Ascending aorta (tissue), 2 donors: ENCODE measurements at places on chromosomes 6 and 20. TPM values are rescaled to one million over a fixed set of nuclear protein-coding genes. Genes with fewer than 3 reads are reported as not detected.

PLEKHG1 gene
- total RNA-seq = 10.7 TPM

PTCHD4 gene
- total RNA-seq = 0.32 TPM

DUSP15 gene
- total RNA-seq = 13.0 TPM

MUCL3 gene
- not detected for total RNA-seq

GINS1 gene
- not detected for total RNA-seq

OPN5 gene
- total RNA-seq = not detected

SLCO4A1 gene
- 160 TPM for total RNA-seq

CDS2 gene
- 41.4 TPM for total RNA-seq

CHRNA4 gene
- total RNA-seq = not detected

SLC22A2 gene
- not detected for total RNA-seq

HLA-DQA1 gene
- total RNA-seq = 2.0 TPM

- peaks cover 8% of the 10 kb centered on the region for H3K4me1 ChIP-seq
- peak overlapping the region; percentile 76 for H3K4me3 ChIP-seq
- no peaks in the 10 kb centered on the region for H3K27me3 ChIP-seq
- H3K36me3 ChIP-seq = no peaks in the 10 kb centered on the region
- no peak for DNase-seq
- peak overlapping the region; percentile 94 for H3K27ac ChIP-seq
Observed at GRCh38 chr6:27517928-27518787, 45.3 kb upstream of the ZNF184 start.

GRCh38 chr6:1043458-1043836 is 268.5 kb upstream of the FOXQ1 start:
- DNase-seq = no peak
- H3K27ac ChIP-seq = no peak overlapping the region
- H3K4me3 ChIP-seq = no peak overlapping the region

DNA sequence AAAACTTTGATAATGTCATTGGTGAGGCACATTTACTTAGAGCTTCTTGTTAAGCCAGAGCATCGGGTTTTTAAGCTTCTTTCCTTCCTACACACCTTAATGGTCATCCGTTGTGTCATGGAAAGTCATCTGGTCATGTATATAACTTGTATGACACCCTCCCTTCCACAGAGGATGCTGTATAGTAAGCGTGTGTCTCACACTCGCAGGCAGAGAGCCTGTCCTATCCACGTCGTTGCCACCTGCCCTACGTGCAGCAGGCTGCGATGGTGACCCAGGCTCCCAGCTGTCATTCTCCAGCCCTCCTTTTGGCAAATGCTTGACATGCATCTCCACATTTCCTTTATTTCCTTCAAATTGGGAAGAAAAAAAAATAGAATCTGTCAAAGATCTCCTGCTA is 85.6 kb downstream of the MYB start:
- H3K36me3 ChIP-seq = no peaks in the 10 kb centered on the region
- H3K27me3 ChIP-seq = no peaks in the 10 kb centered on the region
- DNase-seq = no peak
- no peak overlapping the region for H3K27ac ChIP-seq
- H3K4me3 ChIP-seq = no peak overlapping the region
- H3K4me1 ChIP-seq = no peaks in the 10 kb centered on the region

- H3K4me3 ChIP-seq = no peak overlapping the region
- no peaks in the 10 kb centered on the region for H3K36me3 ChIP-seq
- no peak for DNase-seq
- H3K4me1 ChIP-seq = no peaks in the 10 kb centered on the region
- no peak overlapping the region for H3K27ac ChIP-seq
Observed at GRCh38 chr6:148309301-148309700, 33.3 kb upstream of the SASH1 start.

- no peaks in the 10 kb centered on the region for H3K36me3 ChIP-seq
- no peaks in the 10 kb centered on the region for H3K4me1 ChIP-seq
- H3K4me3 ChIP-seq = no peak overlapping the region
Observed at GRCh38 chr6:68778356-68779020, 143.4 kb downstream of the ADGRB3 start.

GRCh38 chr6:144277605-144278227 is 7.4 kb upstream of the UTRN start:
- H3K4me3 ChIP-seq = no peak overlapping the region
- no peak overlapping the region for H3K27ac ChIP-seq
- H3K36me3 ChIP-seq = no peaks in the 10 kb centered on the region
- no peaks in the 10 kb centered on the region for H3K4me1 ChIP-seq

- no peak for DNase-seq
- no peak overlapping the region for H3K27ac ChIP-seq
- no peaks in the 10 kb centered on the region for H3K4me1 ChIP-seq
- no peak overlapping the region for H3K4me3 ChIP-seq
- no peaks in the 10 kb centered on the region for H3K36me3 ChIP-seq
Observed at GRCh38 chr20:53845980-53846379, 224.4 kb downstream of the BCAS1 start.

DNA sequence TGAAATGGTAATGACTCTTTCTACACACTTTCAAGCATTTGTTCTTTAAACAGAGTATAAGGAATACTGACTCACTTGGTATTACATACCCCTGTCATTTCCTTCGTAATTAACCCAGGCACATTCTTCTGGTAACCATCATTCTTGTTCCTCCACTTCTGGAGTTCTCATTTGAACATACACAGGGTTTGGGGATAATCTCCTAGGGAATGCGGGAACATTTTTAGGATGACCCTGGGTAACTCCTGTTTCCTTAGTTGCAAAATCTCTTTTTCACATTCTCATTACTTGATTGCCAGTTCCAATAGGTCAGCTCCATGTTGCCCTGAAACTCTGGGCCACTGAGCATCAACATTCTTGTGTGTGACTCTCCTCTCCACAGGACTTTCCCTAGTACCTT is 51.5 kb upstream of the E2F3 start:
- DNase-seq = no peak
- H3K4me3 ChIP-seq = no peak overlapping the region
- H3K27me3 ChIP-seq = no peaks in the 10 kb centered on the region
- H3K4me1 ChIP-seq = no peaks in the 10 kb centered on the region
- H3K36me3 ChIP-seq = no peaks in the 10 kb centered on the region

- no peaks in the 10 kb centered on the region for H3K4me1 ChIP-seq
- H3K36me3 ChIP-seq = no peaks in the 10 kb centered on the region
- peak overlapping the region; percentile 69 for H3K27ac ChIP-seq
- H3K4me3 ChIP-seq = no peak overlapping the region
Observed at GRCh38 chr6:139540894-139541293, 166.4 kb upstream of the CITED2 start.

DNA sequence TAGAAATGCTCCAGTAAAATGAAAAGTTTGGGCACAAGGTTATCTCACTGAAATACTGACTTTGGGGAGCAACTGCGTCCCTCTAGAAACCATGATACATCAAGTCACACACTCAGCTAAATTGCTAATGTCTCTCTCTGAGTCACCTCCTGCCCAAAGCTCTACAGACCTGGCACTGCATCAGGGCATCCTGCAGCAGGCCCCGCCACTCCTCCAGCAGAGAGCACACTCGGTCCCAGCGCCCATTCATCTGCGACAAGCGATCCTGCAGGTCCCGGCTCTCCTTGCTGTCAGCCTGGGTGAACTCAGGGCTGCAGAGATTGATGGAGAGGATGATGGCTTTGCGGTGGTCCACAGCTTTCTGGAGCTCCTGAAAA is 329.0 kb downstream of the ESR1 start:
- no peak overlapping the region for H3K4me3 ChIP-seq
- peaks cover 95% of the 10 kb centered on the region for H3K36me3 ChIP-seq
- no peaks in the 10 kb centered on the region for H3K4me1 ChIP-seq
- H3K27me3 ChIP-seq = no peaks in the 10 kb centered on the region
- no peak overlapping the region for H3K27ac ChIP-seq
- DNase-seq = no peak

- no peaks in the 10 kb centered on the region for H3K27me3 ChIP-seq
- H3K36me3 ChIP-seq = no peaks in the 10 kb centered on the region
- H3K27ac ChIP-seq = no peak overlapping the region
- no peak overlapping the region for H3K4me3 ChIP-seq
- no peak for DNase-seq
Observed at GRCh38 chr20:16175322-16175961, 397.8 kb downstream of the KIF16B start.

GRCh38 chr6:143262859-143263258 is 187.6 kb downstream of the ADAT2 start:
- no peak for DNase-seq
- H3K27me3 ChIP-seq = no peaks in the 10 kb centered on the region
- H3K4me1 ChIP-seq = no peaks in the 10 kb centered on the region
- no peak overlapping the region for H3K27ac ChIP-seq
- no peaks in the 10 kb centered on the region for H3K36me3 ChIP-seq

GRCh38 chr20:62925420-62926228 is 681 bp downstream of the DIDO1 start:
- peak overlapping the region; percentile 98 for H3K27ac ChIP-seq
- DNase-seq = no peak
- H3K36me3 ChIP-seq = no peaks in the 10 kb centered on the region
- no peaks in the 10 kb centered on the region for H3K27me3 ChIP-seq

DNA sequence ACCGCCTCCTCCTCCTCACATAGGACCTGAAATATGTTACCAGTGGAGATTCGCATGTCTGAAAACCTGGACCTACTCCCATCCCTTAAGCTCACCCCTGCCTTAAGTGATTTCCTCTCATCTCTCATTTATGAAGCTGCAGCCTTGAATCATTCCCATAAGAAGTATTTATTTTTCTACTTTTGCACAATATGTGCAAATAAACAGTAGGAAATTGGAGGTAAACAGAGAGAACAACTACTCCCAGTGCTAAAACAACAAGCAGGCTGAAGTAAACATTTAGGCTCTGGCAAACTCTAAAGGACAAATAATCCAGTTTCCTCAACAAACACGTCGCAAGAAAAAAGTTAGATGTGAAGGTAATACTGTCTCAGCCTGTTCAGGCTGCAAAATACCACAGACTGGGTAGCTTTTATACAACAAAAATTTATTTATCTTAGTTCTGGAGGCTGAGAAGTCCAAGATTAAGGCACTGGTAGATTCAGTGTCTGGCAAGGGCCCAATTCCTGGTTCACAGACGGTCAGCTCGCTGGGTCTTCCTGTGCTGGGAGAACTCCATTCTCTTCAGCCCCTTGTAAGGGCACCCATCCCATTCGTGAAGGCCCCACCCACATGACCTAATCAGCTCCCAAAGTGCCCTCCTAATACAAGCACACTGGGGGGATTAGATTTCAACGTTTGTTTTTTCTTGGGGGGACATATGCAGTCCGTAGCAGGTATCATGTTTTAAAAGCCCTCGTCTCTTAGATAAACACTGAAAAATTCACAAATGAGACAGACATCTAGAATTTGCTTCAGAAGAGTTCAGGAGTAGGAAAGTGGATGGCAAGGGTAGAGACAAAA is 15.6 kb downstream of the SPATA2 start:
- H3K27me3 ChIP-seq = no peaks in the 10 kb centered on the region
- peaks cover 9% of the 10 kb centered on the region for H3K36me3 ChIP-seq
- H3K27ac ChIP-seq = no peak overlapping the region
- no peak for DNase-seq
- no peak overlapping the region for H3K4me3 ChIP-seq

GRCh38 chr6:53581173-53581773 is 36.4 kb upstream of the GCLC start:
- no peak overlapping the region for H3K4me3 ChIP-seq
- no peak overlapping the region for H3K27ac ChIP-seq
- H3K27me3 ChIP-seq = no peaks in the 10 kb centered on the region
- DNase-seq = no peak
- no peaks in the 10 kb centered on the region for H3K36me3 ChIP-seq

GRCh38 chr20:57074386-57074785 is 192.1 kb downstream of the BMP7 start:
- DNase-seq = no peak
- no peak overlapping the region for H3K4me3 ChIP-seq
- no peaks in the 10 kb centered on the region for H3K36me3 ChIP-seq
- H3K27me3 ChIP-seq = no peaks in the 10 kb centered on the region
- H3K27ac ChIP-seq = no peak overlapping the region

- no peak for DNase-seq
- H3K27me3 ChIP-seq = no peaks in the 10 kb centered on the region
- no peak overlapping the region for H3K27ac ChIP-seq
Observed at GRCh38 chr6:70398783-70399728, 14.3 kb upstream of the FAM135A start.
